Naive thymus-derived CD4-positive, alpha-beta T cell (primary cell): ENCODE measurements at places on chromosomes 11 and 22. TPM values are rescaled to one million over a fixed set of nuclear protein-coding genes. Genes with fewer than 3 reads are reported as not detected.

ALG12 gene
- total RNA-seq, result 22.4 TPM

TRIM77 gene
- total RNA-seq, result not detected

CD44 gene
- 369 and 390 TPM in 2 replicates for total RNA-seq

DNA sequence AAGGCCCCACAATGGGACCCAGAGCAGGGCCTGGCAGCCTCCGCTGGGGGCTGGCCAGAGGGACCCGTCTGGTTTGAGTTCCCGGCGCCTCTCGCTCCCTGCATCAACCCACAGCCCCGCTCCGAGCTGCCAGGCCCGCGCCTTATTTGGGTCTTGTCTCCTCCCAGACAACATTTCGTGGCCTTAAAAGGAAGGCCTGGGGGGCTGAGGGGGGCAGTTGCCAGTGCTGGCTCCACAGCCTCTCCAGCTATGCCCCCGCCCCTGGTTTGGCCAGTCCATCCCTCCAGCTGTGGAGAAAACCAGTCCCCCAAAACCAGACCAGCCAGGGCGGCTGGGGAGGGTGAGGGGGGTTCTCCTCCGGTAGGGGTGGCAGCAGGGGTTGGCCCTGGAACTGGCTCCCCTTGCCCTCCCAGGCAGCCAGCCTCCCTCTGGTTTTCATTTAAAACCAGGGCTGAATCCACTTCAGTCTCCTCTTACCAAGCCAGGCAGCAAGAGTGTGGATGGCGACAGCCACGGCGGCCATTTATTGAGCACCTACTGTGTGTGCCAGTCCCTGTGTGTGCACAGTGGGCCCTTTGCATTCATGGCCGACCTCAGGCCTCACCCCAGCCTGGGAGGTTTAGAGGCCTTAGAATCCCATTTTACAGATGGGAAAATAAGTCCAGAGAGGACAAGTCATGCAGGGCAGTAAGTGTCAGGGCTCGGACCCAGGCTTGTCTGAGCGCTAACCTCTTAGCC lies 18.6 kb downstream of the EMID1 start:
- no peaks in the 10 kb centered on the region for H3K36me3 ChIP-seq
- H3K4me3 ChIP-seq, result no peak overlapping the region
- H3K27ac ChIP-seq, result no peak overlapping the region
- no peak for DNase-seq
- no peaks in the 10 kb centered on the region for H3K4me1 ChIP-seq

GRCh38 chr11:125257190-125257579 lies 92.6 kb downstream of the PKNOX2 start:
- no peak overlapping the region for H3K4me3 ChIP-seq
- no peaks in the 10 kb centered on the region for H3K4me1 ChIP-seq
- no peaks in the 10 kb centered on the region for H3K36me3 ChIP-seq
- no peak overlapping the region for H3K27ac ChIP-seq

DNA sequence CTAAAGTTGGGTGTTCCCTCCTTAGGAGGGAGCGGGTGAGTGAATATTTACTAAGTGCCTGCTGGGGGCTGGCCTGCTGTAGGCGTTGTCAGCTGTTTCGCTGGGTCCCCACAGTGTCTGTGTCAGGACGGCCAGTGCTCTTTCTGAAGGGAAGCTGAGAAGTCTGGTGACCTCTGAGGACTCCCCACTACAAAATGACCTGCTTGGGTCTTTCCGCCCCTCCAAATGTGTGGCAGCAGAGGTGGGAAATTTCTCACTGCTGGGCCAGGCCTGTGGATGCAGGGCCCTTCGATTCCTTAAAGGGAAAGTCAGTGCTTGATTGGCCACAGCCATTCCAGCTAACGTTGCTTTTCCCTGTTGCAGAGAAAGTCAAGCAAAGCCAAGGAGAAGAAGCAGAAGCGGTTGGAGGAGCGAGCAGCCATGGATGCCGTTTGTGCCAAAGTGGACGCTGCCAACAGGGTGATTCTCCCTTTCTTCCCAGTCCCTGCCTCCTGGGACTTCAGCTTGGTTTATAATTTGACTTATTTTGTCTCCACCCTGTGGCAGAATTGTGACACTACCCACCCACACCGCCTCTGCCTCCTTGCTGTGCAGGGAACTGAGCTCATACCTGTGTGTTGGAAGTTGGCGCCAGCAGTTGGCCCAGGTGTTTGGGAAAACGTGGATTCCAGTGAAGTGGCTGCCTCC lies 6.8 kb downstream of the NAA40 start:
- H3K27me3 ChIP-seq, result no peaks in the 10 kb centered on the region
- DNase-seq, result peak; percentile 56
- H3K4me3 ChIP-seq, result no peak overlapping the region
- no peak overlapping the region for H3K27ac ChIP-seq
- H3K36me3 ChIP-seq, result no peaks in the 10 kb centered on the region

DNA sequence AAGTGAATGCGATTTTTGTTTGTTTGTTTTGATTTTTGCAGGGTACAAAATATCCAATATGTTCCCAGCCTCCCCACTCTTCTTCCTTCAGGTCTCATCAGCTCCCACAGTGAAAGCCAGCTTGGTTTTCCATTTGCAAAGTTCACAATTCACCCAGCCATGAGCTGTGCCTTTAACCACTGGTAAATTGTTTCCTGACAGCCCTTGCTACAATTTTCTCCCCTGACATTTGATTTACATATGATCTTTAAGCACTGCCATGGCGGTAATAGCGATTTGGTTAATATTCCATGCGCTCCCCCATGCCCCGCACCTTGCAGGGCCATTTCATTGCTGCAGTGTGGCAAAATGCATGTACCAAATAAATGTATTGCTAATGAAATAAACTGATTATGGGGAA lies 385.9 kb downstream of the MIAT start:
- no peak overlapping the region for H3K4me3 ChIP-seq
- H3K4me1 ChIP-seq, result no peaks in the 10 kb centered on the region
- H3K27ac ChIP-seq, result no peak overlapping the region

- no peaks in the 10 kb centered on the region for H3K36me3 ChIP-seq
- DNase-seq, result no peak
- H3K27me3 ChIP-seq, result no peaks in the 10 kb centered on the region
- H3K4me1 ChIP-seq, result no peaks in the 10 kb centered on the region
- H3K27ac ChIP-seq, result no peak overlapping the region
These were observed 229.5 kb downstream of the TTC28 start for GRCh38 chr22:28450109-28450508.

GRCh38 chr22:38228873-38229740 lies 27.3 kb downstream of the MAFF start:
- no peak for DNase-seq
- no peaks in the 10 kb centered on the region for H3K4me1 ChIP-seq
- no peak overlapping the region for H3K4me3 ChIP-seq

DNA sequence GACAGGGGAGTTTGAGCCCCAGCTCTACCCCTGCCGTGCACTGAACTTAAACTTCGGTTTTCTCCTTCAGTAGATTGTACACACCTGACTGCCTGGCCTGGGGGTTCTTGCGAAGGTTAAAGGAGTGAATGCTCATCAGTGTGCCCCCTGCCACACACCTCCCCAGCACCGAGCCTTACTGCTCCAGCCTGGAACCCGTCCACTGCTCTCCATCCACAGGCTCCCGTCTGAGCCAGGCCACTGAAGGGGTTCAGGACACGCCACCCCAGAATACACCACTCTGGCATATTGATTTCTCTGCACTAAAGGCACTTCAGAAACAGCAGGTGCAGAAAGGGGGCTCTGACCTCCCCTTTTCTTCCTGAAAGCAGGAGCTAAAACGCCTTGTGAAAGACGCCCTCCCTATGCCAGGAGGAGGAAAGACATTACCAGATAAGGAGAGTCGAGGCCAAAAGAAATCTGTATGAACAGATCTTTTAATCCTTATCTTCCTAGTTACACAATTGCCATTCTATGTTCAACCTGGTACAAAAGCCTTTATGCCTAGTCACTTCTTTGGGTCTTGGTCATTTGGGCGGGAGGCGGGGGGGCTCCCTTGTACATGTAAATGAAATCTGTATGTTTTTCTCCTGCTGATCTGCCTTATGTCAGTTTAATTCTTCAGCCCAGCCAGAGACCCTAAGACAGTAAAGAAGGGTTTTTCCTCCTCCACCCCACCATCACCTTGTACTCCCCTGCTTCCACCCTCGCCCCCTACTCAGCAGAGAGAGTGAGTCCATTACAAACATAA lies 1.9 kb upstream of the SSTR3 start:
- H3K27me3 ChIP-seq, result no peaks in the 10 kb centered on the region
- H3K36me3 ChIP-seq, result peaks cover 14% of the 10 kb centered on the region
- peaks cover 19% of the 10 kb centered on the region for H3K4me1 ChIP-seq
- no peak overlapping the region for H3K4me3 ChIP-seq
- no peak overlapping the region for H3K27ac ChIP-seq

- no peaks in the 10 kb centered on the region for H3K36me3 ChIP-seq
- H3K4me3 ChIP-seq, result no peak overlapping the region
These were observed 162.8 kb downstream of the SHANK2 start for GRCh38 chr11:71089571-71089970.

- no peaks in the 10 kb centered on the region for H3K27me3 ChIP-seq
- H3K4me3 ChIP-seq, result no peak overlapping the region
- DNase-seq, result no peak
- H3K36me3 ChIP-seq, result no peaks in the 10 kb centered on the region
These were observed 50.2 kb upstream of the PICALM start for GRCh38 chr11:86119077-86119476.

- no peak overlapping the region for H3K4me3 ChIP-seq
- H3K27ac ChIP-seq, result no peak overlapping the region
- no peaks in the 10 kb centered on the region for H3K36me3 ChIP-seq
- no peaks in the 10 kb centered on the region for H3K4me1 ChIP-seq
- H3K27me3 ChIP-seq, result no peaks in the 10 kb centered on the region
These were observed 127.1 kb downstream of the KCNQ1OT1 start for GRCh38 chr11:2572491-2573239.

DNA sequence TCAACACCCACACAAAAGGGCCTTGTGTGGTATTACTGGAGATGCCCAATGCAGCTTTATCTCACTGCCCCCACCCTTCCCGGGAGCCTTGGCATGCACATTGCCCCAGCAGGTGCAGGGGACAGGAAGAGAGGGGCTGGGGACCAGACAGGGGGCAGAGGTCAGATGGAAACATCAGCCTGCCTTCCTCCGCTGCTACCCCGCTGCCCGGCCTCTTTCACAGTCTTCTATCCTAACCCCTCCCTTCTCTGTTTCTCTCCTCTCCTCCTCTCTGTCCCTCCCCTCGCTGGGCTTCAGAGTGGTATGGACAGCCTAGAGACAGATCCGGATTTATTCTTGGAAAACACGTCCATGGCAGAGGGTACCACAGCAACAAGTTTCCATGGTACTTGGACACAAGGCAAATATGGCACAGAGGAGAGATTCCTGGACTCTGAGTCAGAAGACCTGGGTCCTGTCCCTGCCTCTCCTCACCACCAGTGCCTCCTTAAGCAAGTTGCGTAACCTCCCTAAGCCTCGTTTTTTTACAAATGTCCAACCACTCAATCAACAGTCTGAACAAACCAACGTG lies 8.3 kb upstream of the IGSF9B start:
- H3K27me3 ChIP-seq, result no peaks in the 10 kb centered on the region
- H3K4me3 ChIP-seq, result no peak overlapping the region
- no peaks in the 10 kb centered on the region for H3K4me1 ChIP-seq
- H3K36me3 ChIP-seq, result no peaks in the 10 kb centered on the region
- DNase-seq, result no peak
- no peak overlapping the region for H3K27ac ChIP-seq

DNA sequence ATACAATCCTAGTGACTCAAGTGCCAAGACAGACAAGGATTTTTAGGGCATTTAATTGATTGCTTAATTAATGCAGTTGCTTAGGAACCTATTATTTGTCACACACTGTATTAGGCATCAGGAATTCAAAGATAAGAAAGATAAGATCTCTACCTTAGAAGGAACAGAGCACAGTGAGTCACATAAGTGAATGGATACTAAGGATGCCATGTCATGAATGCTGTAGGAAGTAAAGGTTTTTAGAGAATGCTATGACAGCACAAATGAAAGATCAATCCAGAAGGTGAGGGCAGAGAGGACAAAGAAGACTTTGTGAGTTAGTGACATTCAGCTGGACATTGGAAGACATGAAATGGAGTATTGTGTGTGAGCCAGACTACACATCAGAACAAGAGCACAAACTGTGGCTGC lies 147.9 kb upstream of the DDI1 start:
- H3K4me3 ChIP-seq, result no peak overlapping the region
- no peaks in the 10 kb centered on the region for H3K36me3 ChIP-seq
- no peaks in the 10 kb centered on the region for H3K27me3 ChIP-seq
- no peak for DNase-seq

DNA sequence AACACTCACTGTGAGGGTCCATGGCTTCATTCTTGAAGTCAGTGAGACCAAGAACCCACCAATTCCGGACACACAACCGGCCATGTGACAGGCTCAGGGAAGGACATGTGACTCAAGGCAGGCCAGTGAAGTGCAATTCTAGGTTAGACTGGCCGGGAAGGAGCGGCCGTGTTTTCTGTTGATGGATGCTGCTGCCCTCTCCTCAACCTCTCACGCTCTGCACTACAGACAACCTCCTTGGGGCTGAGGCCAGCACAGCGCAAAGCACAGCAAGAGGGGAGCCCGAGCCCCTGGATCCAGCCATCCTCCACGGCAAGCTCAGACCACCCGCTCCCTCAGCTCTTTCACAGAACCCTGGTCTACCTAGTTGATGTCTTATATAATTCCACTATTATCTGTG lies 2.8 kb downstream of the NUDT8 start:
- H3K36me3 ChIP-seq, result no peaks in the 10 kb centered on the region
- peaks cover 8% of the 10 kb centered on the region for H3K4me1 ChIP-seq
- no peak overlapping the region for H3K27ac ChIP-seq
- no peaks in the 10 kb centered on the region for H3K27me3 ChIP-seq
- peak; percentile 6 for DNase-seq
- no peak overlapping the region for H3K4me3 ChIP-seq

DNA sequence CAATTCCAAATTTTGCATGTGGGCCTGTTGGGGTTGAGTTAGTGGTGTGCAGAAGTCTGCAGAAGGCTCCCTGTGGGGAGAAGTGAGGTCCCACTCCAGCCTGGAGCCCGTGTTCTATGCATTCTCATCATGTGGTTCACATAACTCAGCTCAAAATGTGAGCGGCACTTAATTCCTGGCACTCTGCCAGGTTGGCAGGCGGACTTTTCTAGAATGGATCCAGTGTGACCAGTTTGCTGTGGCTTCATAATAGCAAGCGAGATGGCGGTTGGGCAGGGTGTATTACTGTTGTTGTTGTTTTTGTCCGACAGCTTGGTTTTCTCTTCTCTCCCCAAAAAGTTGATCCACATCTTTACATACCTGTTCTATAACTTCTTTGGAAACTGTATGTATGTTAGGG lies 146.8 kb upstream of the TTC12 start:
- no peaks in the 10 kb centered on the region for H3K27me3 ChIP-seq
- no peaks in the 10 kb centered on the region for H3K4me1 ChIP-seq
- no peak overlapping the region for H3K4me3 ChIP-seq
- no peaks in the 10 kb centered on the region for H3K36me3 ChIP-seq
- H3K27ac ChIP-seq, result no peak overlapping the region

DNA sequence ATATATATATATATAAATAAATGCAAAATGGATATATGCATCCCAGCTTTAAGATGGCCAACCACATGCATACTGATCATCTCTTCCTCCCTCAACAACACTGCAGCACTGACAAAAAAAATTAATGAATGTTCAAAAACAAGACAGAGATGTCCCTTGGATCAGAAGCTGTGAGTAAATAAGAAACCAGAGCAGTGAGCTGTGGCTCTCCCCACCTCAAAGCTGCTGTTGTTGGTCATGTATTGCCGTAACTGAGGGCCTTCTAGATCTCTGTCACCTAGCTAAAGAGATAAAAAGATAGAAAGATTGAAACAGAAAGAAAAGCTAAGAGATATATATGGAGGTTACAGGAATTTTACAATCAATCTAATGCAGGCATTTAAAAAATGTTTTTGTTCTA lies 15.5 kb upstream of the TMEM135 start:
- H3K4me3 ChIP-seq, result no peak overlapping the region
- no peaks in the 10 kb centered on the region for H3K27me3 ChIP-seq
- H3K27ac ChIP-seq, result no peak overlapping the region
- no peaks in the 10 kb centered on the region for H3K36me3 ChIP-seq
- no peaks in the 10 kb centered on the region for H3K4me1 ChIP-seq
- no peak for DNase-seq
